NCI-H1092 treated with DMSO at 0.1 percent for 48 hours (cell line): ENCODE measurements at places on chromosomes 3 and 15.

DNA sequence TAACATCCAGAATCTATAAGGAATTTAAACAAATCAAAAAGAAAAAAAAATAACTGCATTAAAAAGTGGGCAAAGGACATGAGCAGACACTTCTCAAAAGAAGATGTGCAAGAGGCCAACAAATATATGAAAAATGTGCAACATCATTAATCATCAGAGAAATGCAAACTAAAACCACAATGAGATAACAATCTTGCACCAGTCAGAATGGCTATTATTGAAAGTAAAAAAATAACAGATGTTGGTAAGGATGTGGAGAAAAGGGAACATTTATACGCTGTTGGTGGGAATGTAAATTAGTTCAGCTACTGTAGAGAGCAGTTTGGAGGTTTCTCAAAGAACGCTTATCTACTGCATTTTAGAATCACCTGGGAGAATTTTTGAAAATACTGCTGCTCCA is 186.1 kb downstream of the OTOL1 start:
- no peak for DNase-seq

- DNase-seq, result peak; percentile 1
These were observed 452.8 kb upstream of the THBS1 start for GRCh38 chr15:39127925-39128617.

DNA sequence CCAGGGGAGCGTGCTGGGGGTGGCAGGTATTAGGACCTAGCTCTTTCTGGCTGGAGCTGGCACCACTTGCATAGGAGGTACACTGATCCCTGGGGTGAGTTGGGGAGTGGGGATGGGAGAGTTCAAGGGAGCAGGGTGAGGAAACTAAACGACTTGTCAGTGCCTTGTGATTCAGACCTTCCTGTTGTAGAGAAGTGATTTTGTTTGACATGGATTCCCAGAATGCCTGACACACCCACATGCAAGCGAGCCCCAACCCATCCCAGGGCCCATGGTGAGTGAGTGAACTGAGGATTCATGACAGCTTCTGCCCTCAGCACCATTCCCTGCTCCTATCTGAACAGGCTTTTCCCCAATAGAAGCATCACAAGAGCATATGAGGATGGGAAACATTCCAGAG is 15.6 kb upstream of the UBE2Q2 start:
- DNase-seq, result no peak

GRCh38 chr15:31277335-31278060 is 49.1 kb upstream of the KLF13 start:
- DNase-seq, result no peak

DNA sequence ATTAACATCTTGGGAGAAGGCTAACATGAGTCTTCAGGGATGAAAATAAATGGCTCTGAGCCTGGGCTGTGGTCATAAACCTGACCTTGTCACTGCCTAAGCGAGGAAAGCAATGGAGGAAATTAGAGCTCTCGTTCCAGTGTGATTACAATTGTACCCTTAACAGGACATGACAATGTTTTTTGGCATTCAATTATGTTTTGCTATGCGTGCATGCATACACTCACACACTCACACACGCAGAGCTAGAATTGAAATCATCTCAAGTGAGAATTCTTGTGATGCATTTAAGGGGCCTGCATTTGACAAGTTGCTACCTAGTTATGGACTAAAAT is 24.1 kb downstream of the ZNF80 start:
- no peak for DNase-seq

DNA sequence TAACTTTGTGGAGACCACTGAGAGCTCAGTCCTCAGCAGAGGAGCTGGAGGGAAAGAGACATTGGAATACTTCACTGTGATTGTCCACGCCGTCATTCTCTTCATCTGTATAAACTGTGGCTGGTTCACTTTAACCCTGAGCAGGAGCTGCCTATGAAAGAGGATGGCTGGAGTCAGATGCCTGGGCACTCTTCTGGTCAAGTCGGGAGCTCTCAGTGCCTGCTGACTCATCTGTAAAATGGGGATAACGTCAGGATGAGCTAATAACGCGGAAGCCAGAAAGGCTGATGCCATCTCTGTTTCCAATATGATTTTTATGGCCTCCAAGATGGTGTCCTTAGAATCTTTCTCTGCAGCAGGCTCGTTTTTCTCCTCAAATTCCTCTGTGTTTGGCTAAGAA is 51.6 kb upstream of the MRPS22 start:
- no peak for DNase-seq

- DNase-seq, result no peak
These were observed 85.7 kb downstream of the SLMAP start for GRCh38 chr3:57841818-57842217.

DNA sequence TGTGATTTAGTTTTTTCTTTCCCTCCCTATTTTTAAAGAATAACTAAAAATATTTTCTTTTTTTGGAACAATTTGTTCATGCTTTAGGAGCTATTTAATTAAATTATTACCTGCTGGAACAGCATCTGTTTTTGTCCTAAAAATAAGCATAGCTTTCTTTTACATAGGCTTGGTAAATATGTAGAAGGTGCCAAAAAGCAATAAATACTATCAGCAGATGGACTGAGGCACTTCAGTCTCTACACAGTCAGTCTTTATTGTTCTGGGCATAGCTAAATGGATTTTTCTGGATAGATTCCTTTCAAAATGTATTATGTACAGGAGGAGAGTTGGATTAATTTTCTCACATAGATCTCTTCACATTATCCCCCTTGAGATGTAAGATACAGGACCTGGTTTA is 223.5 kb downstream of the NAALADL2 start:
- peak; percentile 87 for DNase-seq

DNA sequence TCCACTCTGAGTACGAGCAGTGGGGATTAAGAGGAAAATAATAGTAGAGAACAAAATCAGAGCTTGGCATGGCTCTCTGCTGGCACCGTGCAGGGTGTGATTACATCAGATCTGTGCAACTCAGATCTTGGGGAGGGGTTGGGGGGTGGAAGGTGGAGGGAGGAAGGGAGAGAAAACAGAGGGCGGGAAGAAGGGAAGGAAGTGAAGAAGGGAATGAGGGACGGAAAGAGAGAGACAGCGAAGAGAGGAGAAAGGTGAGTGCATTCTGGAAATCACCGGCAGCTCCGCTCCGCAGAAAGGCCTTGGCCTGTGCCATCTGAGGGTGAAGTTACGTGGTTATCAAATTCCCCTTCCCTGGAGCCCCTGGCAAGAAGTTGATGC is 31.0 kb upstream of the ADAMTS17 start:
- peak; percentile 56 for DNase-seq

DNA sequence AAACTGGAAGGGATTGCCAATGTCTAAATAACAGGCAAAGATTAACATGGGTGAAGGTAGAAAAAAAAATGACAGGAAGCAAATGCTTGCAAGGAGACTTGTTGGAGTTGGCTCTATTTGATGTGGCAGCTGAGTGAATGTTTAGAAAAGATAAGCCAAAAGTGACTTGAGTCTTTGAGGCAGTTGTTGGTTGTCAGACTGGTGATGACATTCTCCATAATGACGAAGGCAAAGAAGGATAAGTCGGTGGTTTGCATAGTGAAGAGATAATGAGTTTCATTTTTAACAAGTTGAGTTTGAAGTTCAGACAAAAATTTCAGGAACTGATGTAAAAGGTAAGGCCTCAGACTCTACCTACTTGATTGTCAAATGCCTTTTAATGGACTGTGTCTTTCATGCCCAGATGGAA is 704.1 kb upstream of the SGO1 start:
- DNase-seq, result no peak

DNA sequence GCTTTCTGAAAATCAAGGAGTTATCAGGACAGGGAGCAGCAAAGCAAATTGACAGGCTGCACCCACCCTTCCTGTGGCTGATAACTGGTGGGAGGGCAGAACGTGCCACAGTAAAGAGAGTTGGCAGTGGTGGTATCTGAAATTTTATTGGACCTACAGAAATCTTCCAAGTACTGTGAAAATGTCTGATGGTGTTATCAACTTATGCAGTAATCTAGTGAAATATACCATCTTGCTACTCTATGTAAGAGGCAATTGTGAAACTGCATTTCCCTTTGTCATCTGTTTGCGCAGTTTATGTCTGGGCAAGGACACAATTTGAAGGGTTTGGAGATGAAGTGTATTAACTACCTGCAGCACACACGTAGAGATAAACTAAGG is 1.5 kb downstream of the PLCL2 start:
- no peak for DNase-seq

DNA sequence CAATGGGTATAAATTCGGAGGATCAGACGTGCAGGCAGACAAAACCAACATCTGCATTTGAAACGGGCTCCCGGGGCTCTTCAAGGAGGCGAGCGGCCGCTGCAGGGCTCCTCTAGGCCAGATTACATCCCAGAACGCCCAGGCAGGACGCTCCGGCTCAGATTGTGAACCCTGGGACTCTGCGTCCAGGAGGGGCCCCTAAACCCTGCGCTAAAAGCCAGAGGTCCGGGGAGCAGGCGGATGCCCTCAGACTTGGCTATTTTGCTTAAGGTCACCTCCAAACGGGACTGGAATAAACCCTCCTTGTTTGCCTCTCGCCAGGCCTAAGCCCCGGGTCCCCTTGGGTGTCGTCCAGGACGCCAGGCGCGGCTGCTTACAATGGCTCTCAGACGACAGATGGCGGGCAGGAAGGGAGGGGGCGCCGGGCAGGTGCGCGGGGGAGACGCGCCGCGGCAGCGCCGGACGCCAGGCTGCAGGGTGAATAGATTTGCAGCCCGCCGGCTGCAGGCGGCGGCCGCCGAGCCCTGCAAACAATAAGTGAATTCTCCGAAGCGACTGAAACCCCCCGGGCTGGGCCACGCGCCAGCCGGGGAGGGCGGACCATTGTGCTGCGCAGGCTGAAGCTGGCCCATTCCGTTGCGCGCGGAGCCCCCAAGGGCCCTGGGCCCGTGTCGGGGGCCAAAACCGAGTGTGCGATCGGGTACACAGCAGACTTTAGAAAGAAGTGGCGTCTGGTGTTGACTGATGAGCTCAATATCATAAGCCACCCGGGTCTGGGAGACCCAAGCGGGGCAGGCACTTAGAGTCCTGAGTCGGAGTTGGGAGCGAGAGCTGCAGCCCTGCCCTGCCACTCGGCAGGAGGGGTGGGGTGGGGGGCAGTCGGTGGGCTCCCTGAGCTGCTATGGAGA is 32.3 kb upstream of the AMOTL2 start:
- DNase-seq, result peak; percentile 95

GRCh38 chr3:10996345-10997013 is 3.9 kb downstream of the SLC6A1 start:
- DNase-seq, result peak; percentile 21

DNA sequence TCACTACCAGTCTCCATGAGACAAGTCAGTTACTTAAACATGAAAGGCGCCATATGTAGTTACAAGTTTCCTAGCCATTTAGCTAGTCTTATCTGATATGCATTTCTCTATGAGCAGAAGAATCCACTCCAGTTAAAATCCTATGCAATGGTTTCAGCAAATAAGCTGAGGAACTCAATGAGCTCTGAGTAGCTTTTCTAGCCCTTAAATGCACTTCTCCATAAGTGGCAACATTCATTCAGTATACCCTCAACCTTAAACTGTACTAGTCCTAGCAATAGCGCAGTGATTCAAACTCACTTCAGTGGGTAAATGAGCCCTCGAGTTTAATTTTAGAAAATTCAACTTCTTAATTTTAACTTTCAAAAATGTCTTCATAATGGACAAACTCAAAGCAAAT is 7.7 kb downstream of the COMMD2 start:
- no peak for DNase-seq

DNA sequence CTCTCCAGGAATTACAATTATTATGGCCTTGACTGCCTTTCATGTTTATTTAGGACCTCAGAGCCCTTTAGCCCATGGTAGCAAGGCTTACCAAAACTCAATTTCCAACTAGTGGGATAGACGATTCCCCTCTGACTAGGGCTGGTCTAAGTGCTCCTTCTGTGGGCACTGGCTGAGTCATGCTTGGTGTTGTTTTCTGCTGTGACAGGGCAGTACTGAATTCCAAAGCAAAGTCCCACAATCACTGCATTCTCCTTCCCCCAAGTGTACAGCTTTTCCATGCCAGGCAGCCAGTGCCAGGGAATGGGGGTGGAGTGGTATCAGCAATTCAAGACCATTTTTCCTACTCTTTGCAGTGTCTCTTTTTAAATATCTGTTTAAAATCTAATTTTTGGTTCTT is 509.0 kb upstream of the NECTIN3 start:
- no peak for DNase-seq
